ENCODE measurements at places on chromosomes 13 and 19.

DNA sequence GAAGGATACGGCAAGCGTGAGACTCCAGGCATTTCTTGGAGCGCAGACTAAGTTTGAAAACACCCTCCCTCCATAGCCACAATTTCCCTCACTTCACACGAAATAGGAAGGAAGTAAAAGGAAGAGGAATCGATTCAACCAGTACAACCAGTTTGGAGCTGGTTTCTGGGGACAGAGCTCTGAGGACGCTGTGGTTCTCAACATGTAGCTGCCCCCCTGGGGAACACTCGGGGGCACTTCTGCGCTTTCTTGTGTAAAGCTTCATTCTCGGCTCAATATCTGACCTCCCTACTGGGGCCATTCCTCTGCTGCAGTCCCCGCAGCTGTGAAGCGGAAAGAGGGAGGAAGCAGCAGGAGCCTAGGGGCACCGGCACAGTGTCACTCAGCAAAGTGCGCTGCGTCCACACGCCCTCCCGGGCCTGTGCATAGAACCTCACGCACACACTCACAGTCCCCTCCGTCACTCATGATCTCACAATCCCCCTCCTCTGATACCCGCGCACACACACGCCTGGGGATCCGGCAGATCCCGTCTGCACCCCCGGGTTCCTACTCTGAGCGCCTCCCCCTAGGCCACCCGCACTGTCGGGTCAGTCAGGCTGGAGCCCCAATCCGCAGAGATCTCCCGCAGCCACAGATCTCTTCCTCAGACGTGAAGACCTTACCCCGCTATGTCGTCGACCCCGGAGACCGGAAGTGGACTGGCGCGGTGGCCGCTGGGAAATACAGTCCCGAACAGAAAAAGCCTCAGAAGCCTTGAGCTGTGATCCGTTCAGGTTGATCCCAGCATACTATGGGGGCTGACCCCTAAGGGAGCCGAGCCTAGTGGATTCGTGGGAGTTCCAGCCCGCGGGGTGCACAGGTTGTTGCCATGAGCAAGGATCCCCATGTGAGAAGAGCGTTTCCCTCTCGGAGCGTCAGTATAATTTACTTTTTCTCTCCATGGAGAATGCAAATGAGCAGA lies at the start of gene ZNF780A:
TSS of gene ZNF780A (minus strand) at position 703 of the 964 bp plus-strand sequence. CDS start 6,190 bp downstream, outside the sequence.
- DNase-seq = peak; percentile 66

DNA sequence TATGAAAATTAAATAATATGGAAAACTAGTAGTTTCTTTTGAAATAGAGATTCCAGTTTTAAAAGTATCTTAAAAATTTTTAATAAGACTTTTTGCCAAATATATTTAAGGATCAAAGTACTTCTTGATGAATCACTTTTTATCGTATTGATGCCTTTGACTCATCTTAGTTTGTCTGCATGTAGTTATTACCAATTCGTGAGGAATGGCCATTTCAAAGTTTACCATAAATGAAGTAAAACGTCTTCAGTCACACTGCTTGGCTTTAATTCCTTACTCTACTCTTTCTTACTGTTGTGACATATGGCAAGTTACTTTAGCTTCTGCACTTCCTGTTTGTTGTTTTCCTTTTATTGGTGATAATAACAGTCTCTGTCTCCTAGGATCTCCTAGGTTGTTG lies 38.3 kb downstream of the NDFIP2 start:
- DNase-seq = no peak

GRCh38 chr13:60646620-60647019 lies 249.6 kb downstream of the TDRD3 start:
- no peak for DNase-seq

GRCh38 chr13:35920816-35921215 lies 210.4 kb downstream of the DCLK1 start:
- no peak for DNase-seq

GRCh38 chr13:40370661-40371060 lies 295.8 kb downstream of the FOXO1 start:
- no peak for DNase-seq

DNA sequence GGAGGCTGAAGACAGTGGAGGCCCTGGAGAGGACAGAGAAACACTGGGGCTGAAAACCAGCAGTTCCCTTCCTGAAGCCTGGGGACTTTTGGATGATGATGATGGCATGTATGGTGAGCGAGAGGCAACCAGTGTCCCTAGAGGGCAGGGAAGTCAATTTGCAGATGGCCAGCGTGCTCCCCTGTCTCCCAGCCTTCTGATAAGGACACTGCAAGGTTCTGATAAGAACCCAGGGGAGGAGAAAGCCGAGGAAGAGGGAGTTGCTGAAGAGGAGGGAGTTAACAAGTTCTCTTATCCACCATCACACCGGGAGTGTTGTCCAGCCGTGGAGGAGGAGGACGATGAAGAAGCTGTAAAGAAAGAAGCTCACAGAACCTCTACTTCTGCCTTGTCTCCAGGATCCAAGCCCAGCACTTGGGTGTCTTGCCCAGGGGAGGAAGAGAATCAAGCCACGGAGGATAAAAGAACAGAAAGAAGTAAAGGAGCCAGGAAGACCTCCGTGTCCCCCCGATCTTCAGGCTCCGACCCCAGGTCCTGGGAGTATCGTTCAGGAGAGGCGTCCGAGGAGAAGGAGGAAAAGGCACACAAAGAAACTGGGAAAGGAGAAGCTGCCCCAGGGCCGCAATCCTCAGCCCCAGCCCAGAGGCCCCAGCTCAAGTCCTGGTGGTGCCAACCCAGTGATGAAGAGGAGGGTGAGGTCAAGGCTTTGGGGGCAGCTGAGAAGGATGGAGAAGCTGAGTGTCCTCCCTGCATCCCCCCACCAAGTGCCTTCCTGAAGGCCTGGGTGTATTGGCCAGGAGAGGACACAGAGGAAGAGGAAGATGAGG lies 1.5 kb downstream of the PPP1R15A start:
- DNase-seq = no peak

DNA sequence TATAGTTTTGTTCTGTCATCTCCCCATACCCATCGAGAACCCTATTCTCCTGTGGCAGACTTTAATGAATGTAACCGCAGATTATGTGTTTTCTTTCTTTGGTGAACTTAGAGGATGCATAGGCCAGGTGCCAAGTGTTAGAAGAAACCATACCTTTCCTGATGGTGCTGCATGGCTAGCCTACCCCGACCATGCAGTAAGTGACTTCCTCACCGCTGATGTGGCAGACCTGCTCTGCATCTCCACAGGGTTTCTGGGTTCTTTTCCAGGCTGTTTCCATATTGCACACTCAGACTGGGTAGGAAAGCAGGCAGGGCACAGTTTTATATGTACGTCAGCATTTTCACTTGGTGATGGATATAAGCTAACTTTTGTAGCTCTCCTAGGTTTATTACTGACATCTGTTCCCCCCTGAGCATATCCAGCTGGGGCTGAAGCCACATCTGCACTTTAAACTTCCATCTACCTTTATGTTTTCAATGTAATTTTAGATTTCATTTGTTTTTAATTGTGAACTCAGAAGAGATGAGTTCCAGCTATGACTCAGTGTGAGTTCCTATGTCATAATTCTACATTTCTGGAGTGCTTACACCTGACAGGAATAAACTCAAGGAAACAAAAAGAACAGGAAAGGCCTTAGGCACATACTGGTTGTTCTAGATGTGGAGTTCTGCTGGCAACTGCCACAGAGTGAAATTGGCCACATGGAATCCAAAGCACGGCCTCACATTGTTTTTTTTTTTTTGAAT lies 42.3 kb downstream of the LRCH1 start:
- DNase-seq = no peak

- no peak for DNase-seq
These were observed 7.7 kb downstream of the ZNF253 start for GRCh38 chr19:19873381-19873780.

DNA sequence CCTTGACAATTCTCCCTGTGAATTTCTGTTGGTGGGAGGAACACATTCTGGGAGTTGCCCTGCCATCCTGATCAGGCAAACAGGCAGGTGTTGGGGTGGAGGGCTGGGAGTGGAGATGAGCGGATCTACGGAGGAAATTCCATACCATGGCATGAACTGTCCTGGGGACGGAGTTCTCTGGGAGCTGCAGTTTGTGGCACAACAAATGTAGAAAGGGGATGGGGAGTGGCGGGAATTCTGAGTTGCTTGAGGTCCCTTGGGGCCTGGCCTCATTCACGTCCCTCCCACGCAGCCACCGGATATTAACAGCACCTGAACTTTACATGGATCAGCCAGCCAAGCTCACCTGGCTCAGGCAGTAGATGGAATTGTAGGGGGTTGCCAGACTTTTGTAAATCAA lies 70.0 kb downstream of the CHST8 start:
- DNase-seq = no peak

DNA sequence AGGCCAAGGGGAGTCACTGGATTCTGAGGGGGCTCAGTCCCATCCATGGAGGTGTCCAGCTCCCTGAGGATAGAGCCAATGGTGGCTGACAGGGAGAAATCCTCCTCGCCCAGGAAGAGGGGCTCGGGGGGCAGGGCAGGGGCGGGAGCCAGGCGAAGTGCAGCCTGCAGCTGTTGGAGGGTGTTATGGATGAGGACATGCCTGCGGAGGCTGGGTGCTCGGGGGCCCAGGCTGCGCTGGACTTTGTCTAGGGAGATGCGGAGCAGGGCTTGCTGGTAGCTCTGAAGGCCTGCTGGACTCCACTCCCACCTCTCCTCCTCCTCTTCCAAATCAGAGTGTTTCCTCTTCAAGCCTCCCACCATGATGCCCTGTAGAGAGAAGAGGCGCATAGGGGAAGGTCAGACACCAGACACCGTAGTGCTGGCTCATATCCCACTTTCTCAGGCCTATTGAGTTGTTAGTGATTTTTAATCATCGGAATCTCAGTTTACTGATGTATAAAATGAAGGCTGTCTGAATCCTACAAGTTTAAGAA lies 2.3 kb downstream of the SERTAD3 start:
- DNase-seq = no peak

GRCh38 chr19:5536337-5536894 lies 31.3 kb downstream of the TINCR start:
- no peak for DNase-seq

- DNase-seq = no peak
These were observed 662.1 kb downstream of the PCDH9 start for GRCh38 chr13:66567899-66568612.

- no peak for DNase-seq
These were observed 59.4 kb upstream of the FARP1 start for GRCh38 chr13:98083507-98083906.

DNA sequence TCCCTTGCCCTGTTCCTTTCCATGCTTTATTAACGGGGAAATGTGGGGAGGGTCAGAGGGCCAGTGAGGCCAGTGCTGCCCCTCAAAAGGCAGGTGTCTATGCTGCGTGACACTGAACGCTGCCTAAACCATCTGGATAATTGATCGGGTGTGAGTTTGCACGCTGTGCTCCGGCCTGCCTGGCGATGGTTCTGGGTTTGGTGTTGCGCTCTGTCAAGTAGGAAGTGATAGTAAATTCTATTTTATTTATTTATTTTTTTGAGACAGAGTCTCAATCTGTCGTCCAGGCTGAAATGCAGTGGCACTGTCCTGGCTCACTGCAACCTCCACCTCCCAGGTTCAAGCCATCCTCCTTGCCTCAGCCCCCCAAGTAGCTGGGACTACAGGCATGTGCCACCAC lies 86.5 kb downstream of the ATP11A start:
- DNase-seq = no peak

DNA sequence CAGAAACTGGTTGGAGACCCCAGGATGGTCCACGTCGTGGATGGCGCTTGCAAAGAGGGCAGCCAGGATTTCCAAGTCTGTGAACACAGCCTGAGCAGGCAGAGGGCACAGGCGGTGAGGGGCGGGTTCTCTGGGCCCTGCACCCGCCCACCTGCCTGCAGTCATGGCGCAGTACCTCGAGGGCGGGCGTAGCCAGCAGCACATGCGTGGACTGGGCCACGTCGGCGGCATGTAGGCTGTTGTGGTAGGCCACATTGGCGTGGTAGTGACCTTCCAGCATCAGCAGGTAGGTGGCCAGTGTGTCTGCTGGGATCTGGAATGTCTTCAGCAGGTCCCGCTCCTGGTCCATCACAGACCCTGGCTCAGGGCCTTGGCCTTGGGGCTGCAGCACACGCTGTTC lies 8.1 kb downstream of the PDE4C start:
- no peak for DNase-seq

DNA sequence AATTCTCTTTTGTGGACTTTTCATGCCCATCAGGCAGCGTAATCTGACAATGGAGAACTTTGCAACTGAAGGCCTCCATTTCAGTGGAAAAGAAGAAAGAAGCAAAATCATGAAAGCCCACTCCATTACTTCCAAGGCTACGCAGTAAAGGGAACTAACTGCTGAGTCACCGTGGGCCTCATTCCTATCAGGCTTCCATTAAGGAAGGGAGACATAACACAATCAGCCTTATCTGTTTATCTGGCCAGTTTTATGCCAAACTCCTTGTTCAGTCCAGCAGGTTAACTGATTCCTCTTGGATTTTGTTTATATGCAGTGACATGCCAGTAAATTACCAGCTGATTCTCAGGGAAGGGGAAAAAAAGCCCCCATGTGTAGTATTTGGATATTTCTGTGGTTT lies 56.8 kb upstream of the KATNAL1 start:
- DNase-seq = no peak

DNA sequence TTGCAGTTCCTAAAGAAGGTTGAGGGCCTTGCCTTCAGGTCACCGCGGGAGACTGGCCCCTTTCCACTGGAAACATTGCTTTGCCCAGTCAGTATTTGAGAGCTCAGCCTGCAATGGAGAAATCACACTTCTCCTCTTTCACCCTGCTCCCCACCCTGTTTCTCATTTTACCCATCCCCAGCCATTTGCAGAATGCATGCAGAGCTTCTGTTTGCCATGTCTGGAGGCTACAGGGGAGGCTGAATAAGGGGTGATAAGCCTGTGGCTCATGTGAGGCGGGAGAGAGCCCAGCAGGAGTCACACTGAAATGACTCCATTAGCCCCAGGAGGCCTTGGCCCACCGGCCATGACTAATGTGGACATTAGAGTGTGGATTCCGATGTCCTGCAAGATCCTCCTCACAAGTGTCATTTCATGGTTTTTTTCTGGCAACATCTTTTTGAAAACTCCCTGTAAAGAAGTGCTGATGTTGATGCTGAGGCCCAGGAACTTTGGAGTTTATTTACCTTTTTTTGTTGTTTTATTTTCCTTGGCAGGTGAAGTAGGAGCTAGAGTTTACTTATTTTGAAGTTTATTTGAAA lies 6.3 kb downstream of the SPINT2 start:
- no peak for DNase-seq

DNA sequence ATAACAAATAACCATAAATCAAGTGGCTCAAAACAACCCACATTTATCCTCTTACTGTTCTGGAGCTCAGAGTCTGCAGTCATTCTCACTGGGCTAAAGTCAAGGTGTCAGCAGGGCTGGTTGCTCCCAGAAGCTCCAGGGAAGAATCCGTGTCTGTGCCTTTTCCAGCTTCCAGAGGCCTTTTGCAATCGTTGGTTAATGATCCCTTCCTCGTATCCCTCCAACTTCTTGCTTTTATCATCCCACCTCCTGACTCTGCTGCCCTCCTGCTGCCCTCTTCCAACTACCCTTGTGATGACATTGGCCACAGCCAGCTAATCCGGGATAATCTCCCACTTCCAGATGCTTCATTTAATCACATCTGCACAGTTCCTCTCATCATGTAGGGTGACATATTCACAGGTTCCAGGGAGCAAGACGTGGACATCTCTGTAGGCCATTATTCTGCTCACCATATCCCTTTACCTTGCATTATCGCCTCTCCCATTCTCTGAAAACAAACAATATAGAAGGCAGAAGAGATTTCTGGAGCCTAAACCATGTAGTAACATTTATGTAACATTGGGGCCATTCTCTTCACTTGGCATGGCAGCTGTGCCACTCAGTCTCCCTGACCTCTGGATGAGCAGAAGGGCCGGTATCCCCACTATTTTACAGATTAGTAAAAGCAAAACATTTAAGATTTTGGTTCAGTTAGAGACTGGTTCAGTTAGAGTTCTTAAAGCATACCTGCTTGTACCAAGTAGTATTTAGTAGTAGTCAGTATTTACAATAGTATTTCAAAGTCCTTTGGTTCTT lies 53.5 kb downstream of the RFC3 start:
- no peak for DNase-seq
